Left ventricle myocardium inferior (tissue), 1 donor: ENCODE measurements at places on chromosomes 7 and 10.
A peak's percentile ranks its signal among the peaks of the same experiment; 100 is the strongest.

DNA sequence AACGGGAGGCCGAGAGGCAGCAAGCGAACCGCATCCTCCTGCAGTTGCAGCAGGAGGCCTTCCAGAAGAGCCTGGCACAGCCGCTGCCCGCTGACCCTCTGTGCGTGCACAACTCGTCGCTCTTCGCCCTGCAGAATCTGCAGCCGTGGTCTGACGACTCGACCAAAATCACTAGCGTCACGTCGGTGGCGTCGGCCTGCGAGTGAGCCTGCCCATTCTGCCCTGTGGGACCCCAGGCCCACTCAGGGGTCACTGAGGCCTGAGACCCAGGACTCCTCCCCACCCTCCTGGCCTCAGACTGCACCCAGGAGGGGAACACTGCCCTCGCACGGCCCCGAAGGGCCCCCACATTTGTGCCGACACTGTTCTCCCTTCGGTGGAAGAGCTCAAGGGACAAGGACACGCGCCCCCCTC, 5.6 kb downstream of the TLX1 start:
- no peak for DNase-seq

DNA sequence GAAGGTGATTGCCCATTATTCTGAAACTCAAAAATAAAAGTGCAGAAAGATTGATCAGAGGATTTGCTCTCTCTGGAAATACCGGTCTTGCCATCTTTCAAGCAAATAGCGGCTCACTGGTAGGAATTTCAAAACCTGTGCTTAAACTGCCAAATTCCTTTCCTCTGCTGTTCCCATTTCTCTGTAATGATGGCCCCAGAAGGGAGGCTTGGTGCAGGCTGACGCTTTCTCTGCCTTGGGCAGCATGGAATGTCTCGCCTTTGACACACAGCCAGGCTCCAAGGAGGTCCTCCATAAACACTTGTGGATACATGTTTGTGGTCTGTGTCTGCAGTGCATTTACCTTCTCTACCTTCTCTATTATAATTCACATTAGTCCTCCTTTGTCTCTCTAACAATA, 146.8 kb downstream of the HIBADH start:
- DNase-seq, result no peak

DNA sequence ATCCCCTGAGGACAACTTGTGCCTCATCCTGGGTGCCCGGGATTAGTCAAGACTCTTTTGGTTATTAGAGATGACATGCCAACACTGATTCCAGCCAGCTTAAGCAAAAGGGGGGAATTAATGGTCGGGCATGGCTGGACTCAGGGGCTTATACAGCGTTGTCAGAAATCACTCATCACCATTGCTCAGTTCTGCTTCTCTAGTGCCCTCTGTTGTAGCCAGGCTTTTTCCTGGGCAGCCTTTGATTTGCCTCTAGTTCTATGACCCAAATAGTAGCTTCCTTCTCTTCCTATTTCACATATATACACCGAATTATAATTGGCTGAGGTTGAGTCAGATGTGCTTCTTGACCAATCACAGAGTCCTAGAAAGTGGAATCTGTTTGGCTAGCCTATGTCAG, 192.0 kb upstream of the HABP2 start:
- DNase-seq, result no peak

- no peak for DNase-seq
These were observed 4.5 kb downstream of the CPED1 start for GRCh38 chr7:120992965-120993494.

GRCh38 chr10:69681436-69681835, 51.4 kb downstream of the FAM241B start:
- DNase-seq, result no peak

GRCh38 chr7:126856691-126857291, 395.9 kb downstream of the GRM8 start:
- no peak for DNase-seq

- no peak for DNase-seq
These were observed 328.1 kb downstream of the LHFPL3 start for GRCh38 chr7:104656467-104656866.

DNA sequence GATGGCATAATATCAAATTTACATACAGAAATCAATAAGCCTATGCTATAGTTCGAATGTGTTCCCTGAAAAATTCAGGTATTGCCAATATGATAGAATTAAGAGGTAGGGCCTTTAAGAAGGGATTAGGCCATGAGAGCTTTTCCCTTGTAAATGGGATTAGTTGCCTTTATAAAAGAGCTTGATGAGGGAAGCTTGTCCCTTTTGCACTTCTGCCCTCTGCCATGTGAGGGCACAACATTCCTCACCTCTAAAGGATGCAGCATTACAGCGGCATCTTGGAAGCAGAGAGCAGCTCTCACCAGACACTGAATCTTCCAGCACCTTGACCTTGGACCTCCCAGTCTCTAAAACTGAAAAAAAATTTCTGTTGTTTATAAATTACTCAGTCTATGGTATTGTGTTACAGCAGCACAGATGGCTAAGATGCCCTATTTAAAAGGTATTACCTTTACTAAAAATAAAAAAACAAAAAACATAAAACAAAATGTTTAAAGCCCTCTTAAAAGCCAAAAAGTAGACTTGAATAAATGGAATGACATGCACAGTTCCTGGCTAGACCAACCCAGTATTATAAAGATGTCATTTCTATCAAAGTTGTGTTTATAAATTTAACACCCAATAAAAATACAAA, 909.6 kb downstream of the REEP3 start:
- DNase-seq, result no peak

DNA sequence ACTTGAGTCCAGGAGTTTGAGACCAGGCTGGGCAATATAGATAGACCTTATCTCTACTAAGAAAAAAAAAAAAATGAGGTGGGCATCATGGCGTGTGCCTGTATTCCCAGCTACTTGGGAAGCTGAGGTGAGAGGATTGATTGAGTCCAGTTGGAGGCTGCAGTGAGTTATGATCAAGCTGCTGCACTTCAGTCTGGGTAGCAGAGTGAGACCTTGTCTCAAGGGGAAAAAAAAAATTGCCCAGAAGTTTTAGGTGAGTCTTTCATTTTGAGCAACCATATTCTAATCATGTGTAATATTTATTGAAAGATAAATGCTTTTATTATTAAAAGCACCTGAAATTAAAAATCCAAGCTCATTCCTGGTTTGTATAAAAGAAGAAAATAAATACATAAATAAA, 13.1 kb downstream of the INPP5F start:
- no peak for DNase-seq

DNA sequence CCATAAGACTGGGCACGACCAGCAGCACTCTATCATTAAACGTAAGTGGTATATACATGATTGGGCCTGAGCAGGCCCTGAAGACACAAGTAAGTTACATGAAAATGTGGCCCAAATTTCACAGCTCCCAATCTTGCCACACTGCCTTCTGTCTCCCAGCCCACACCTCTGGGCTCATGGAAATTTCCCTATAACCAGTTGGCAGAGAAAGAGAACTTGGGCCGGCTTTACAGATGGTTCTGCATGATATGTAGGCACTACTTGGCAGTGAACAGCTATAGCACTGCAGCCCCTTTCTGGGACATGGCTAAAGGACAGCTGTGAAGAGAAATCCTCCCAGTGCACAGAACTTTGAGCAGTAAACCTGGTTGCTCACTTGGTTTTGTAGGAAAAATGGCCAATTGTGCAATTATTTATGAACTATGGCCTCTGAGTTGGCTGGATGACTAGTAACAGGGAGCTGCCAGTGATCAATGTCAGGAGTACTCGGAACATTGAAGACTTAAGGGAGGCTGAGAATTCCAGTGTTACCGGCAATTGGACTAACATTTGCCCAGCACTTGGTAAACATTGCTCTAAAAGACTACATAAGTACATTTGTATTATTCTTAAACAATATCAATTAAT, 1006.6 kb upstream of the LRRN3 start:
- DNase-seq, result no peak

DNA sequence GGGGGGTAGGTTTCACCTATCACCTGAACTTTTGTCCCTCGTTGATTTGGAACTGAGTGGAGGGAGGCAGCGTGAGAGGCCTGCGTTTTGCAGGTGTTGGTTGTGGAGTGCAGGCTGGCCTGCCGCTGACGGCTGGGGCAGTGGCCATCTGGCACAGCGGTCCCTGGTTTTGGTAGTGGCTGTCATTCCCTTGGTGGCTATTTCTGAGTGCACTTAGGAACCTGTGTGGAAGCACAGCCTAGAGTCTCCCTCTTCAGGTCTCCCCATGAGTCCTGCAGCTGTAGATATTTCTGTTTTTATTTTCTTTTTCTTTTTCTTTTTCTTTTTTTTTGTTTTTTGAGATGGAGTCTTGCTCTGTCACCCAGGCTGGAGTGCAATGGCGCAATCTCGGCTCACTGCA, 129.2 kb downstream of the CUL2 start:
- DNase-seq, result peak; percentile 32

DNA sequence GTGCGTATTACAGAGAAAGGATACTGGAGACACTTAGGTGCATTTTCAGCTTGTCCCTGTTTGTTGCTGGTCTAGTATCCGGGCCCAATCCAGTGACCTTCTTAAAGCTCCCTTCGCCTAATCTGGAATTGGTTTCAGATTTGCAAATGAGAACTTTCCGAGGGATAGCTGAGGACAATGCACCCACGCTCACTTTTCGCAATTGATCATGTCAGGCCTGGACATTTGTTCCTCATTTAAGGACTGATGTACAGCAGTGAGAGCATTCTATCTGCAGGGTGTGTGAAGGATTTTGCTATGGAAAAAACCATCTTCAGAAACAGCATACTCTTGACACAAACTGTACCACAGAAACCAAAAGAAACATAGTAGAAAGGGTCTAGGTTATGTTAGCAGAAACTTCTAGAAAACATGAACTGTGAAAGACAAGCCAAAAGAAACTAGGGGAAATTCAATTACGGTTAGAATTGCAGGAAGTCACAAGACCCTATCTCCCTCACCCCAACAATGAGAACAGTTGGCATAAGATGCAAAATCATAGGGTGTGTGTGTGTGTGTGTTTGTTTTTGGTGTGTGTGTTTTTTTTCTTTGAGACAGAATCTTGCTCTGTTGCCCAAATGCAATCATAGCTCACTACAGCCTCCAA, 331.1 kb downstream of the CALN1 start:
- no peak for DNase-seq

- no peak for DNase-seq
These were observed 10.8 kb upstream of the XPNPEP1 start for GRCh38 chr10:109933984-109934565.

DNA sequence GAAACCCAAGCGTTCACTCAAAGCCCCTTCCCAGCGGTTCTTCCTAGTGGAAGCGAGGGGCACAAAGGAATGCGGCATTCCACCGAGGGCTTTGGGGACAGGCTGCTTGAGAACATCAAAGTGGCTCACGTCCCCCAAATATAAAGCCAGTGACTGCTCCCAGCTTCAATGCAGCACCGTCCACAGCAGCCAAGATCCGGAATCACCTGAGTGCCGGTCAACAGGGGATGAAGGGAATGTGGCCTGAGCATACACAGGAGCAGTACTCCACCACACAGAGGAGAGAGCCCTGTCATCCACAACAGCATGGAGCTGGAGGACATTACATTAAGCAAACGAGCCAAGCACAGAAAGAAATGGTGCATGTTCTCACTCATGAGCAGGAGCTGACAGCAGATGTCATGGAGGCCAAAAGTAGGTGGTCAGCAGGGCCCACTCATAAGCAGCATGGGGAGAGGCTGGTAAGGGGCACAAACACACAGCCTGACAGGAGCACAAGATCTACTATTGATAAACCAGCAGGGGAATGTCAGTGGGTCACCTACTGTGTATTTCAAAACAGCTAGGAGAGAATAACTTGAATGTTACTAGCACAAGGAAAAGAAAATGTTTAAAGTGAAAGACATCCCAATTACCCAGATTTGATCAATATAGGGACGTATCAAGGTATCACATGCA, 79.5 kb downstream of the DIP2C start:
- no peak for DNase-seq

DNA sequence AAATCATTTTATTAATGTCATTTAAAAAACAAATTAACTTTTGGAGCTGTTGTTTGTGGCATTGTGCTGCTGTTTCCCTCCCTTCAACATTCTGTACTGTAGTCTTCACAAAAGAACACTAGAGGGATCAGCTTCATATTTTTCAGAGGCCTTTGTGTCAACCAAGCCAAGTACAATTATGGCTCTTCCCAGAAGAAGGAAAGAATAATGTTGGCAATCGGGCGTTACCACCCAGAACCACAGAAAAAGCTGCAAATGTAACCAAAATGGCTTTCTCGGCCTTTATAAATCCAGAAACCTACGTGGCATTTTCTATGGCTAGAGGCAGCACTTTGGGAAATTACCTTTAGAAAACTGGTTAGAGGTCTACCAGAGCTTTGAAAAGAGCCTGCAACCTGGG, 98.8 kb upstream of the COL1A2 start:
- no peak for DNase-seq

DNA sequence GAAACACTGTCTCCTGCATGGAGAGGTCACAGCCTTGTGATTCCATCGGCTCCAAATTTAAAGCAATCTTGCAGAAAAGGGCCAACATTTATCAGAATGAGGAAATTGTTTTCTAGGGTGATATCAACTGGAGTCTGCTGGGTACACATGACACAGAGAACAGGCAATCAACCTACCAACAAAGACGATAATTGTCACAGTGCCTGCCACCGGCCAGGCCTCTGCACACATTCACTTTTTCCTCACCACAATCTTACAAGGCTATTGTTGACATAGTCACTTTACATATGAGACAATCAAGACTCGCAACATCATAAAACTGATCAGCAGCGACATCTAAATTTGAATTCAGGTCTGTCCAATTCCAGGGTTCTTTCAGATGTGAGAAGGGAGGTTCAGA, 189.4 kb downstream of the KCNMA1 start:
- DNase-seq, result no peak

DNA sequence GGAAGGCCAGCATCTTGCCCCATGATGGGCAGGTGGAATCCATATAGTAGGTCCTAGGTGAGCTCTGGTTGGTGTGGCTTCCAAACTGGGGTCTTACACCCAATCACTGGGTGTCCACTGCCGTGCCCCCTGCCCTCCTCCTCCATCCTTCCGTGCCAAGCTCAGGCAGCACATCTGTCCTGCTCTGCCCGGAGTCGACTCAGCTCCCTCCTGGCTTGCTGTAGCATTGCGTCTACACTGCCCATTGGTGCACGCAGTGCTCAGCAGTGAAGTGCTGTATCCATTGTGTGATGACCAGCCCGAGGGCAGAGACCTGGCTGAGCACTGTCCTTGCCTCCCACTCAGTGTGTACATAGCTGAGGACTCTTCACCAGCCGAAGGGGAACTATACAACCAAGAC, 148.4 kb downstream of the ADAM12 start:
- no peak for DNase-seq
